ENCODE measurements at places on chromosomes 3 and 15.
A peak's percentile ranks its signal among the peaks of the same experiment; 100 is the strongest.

- peak; percentile 17 for DNase-seq
These were observed at the start of gene RHCG for GRCh38 chr15:89496155-89497098. RHCG (minus strand) TSS chr15:89496583; CDS start chr15:89496544, 39 bp downstream.

- DNase-seq, result no peak
These were observed 295 bp downstream of the ZWILCH start for GRCh38 chr15:66505430-66505811.

DNA sequence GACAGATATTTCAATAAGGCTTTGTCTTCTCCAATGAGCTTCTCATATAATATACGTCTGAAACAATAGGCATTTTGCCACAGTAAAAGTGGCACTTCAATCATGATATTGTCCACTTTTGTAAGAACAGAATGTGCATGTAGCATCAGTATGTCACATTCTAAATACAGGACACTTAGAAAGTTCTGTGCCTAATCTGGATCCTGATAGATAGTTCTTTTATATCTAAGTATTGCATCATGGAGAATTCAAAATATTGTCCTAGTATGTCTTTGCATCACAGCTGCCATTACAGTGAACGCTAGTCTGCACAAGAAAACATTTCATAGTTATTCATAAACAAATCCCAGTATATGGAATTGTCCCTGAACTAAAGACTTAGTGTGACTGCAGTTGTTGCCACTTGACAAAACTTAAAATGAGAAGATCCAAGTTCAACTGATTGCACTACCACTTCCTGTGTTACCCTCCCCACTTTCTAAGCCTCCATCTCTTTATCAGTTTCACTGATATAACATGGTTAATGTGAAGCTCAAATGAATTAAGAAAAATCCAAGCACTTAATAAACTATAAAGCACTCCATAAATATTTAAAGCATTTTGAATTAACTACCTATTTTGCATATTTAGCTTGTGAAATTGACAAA lies 19.6 kb downstream of the LRRFIP2 start:
- DNase-seq, result no peak

DNA sequence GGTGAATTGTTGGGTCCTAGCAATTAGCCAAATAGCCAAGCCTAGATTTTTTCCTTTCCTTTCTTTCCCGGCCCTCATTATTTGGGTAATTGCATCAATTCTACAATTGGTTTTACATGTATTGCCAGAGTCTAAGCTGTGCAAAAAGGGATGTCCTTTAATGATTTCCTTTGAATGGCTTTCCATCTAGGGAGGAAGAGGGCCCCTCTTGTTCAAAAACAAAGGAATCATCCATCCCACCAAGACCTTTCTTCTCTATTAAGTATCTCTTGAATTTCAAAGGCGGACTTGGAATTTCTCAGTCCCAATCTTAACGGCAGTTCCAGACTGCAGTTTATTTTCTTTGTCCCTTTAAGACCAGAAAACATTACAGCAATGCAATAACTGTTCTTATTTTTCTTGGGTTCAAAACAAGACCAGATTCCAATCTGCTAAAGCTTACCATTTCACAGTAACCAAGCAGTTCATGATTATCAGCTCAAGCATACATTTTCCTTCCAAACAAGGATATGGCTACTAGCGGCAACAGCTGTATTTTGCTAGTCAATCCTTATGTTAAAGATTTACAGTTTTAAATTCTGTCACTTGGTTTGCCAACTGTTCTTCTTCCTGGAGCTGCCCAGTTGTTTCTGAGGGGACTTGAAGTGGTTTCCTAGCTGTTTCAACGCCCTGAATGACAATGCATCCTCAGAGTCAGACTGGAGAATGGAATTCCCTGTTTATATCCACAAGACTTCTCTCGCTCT lies 91.4 kb upstream of the LRIG1 start:
- DNase-seq, result peak; percentile 7

GRCh38 chr3:115381573-115381912 lies 234.5 kb upstream of the ZBTB20 start:
- DNase-seq, result no peak

All from fibroblast of gingiva (primary cell).